ENCODE measurements at places on chromosomes 4 and X.
A peak's percentile ranks its signal among the peaks of the same experiment; 100 is the strongest.

GRCh38 chrX:46636223-46636622 lies 62.7 kb downstream of the CHST7 start:
- no peak for DNase-seq

- DNase-seq: no peak
Measured at GRCh38 chr4:77127837-77128621, 29.0 kb upstream of the CCNG2 start.

DNA sequence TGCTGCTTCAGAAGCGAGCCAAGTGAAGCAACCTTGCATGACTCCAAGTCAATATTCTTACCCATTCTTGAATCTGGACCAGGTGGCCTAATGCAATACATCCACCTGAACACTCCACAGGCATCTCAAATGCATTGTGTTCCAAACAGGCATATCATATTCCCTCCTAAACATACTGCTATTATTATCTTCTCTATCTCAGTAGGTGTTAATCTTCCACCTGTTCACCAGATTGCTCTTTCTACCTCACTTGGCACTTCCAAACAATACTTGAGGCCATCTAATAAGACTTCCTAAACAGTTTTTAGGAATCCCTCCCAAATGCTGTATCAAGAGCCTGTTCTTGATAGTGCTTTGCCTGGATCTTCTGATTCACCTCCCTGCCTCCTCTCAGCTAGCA lies 90.7 kb downstream of the GPRIN3 start:
- DNase-seq: no peak

GRCh38 chrX:98067611-98068010 lies 1183.9 kb downstream of the RPA4 start:
- DNase-seq: no peak

DNA sequence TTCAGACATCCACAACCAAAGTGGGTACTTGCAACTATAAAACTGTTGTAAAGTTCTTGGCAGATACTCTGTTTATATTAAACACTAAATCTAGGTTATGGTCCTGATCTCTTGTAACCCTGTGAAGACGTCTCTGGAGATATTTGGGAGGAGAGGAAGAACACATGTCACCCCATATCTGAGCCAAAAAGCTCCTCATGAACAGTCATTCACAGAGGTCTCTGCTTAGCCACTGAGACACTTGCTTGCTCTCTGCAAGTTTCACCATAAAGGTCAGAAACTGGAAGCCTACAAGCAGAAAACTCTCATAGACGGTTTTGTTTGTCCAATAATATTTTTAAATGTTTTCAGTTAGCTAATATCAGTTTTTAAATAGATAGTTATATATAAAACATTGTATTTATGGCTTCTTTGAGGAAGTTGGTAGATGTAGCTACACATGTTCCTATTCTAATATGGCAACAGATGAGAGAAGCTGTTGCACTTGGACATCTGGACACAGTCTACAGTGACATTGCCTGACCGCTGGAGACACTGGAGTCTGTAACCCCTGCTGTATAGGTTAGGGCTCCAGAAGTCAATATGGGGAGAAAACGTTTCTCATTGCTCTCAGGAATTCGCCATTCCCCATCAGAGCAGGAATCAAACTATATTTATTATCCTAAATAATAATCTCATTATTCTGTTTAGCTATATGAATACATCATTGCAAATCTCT lies 73.6 kb downstream of the C4orf46 start:
- no peak for DNase-seq

- DNase-seq: no peak
Measured at GRCh38 chr4:57071326-57071725, 38.9 kb downstream of the IGFBP7 start.

DNA sequence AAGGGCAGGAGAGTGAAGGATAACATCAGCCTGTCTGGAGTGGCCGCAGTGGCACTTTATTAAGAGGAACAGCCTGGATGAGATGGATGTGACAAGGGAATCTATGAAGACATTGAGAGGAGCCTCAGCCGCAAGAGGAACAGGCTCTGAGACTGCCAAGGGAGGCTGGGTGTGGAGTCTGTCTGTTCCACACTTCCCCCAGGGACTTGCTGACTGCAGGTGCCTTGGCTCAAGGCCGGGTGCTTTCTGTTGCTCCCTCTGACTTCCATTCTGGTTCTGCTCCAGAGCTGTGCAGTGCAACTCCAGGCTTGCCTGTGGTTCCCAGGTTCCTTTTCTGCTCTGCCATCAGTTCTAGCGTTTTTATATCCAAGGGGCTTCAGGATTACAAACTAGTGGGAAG lies 54.6 kb downstream of the FRMPD3 start:
- DNase-seq: no peak

DNA sequence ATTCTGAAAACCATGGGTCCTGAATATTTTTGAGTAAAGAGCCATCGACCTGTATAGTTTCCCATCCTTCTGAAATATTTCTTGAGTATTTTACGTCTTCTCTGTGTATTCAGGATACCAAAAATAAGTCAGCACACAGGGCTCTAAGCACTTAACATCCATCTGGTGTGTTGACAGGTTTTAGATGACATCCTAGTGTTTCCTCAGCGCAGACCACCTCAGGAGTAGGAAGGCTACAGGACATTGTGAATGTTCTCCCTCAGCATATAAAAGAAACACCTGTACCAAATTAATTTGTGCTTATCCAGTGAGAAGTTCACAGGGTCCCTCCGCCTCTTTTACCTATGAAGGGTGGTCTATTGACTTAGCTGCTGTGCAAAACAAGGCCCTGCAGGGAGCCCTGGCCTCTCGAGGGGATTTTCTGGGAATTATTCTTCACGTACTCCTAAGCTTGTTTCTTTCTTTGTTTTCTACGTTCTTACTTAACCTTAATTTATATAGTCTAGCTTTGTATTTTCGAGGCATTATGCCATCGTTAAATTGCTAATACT lies 241.8 kb downstream of the FBXO8 start:
- DNase-seq: no peak

- DNase-seq: peak; percentile 1
Measured at GRCh38 chr4:43132010-43132582, 239.6 kb downstream of the GRXCR1 start.

GRCh38 chr4:108433832-108434231 lies 186.5 kb upstream of the RPL34 start:
- peak; percentile 22 for DNase-seq

- no peak for DNase-seq
Measured at GRCh38 chr4:118226311-118227010, 126.3 kb downstream of the PRSS12 start.

GRCh38 chr4:57985161-57985560 lies 875.0 kb upstream of the IGFBP7 start:
- no peak for DNase-seq

- DNase-seq: no peak
Measured at GRCh38 chr4:40221744-40222143, 24.9 kb downstream of the RHOH start.

DNA sequence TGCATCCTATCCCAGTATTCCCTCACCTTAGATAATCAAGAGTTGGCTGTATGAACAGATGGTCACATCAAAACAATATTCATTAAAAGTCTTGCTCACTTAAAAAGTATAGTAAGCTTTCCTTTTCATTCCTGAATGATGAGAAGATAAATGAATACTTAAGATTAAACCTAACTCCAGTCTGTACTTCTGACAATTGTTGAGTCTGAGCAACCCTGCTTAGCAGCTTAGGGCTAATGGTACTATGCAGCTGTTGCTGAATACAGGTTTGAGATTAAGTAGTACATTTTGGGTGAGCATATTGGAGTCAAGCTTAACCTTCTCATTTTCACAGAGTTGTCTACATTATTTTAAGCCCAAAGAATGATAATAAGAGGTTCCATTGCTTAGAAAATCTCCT lies 121.7 kb upstream of the ETNPPL start:
- no peak for DNase-seq

DNA sequence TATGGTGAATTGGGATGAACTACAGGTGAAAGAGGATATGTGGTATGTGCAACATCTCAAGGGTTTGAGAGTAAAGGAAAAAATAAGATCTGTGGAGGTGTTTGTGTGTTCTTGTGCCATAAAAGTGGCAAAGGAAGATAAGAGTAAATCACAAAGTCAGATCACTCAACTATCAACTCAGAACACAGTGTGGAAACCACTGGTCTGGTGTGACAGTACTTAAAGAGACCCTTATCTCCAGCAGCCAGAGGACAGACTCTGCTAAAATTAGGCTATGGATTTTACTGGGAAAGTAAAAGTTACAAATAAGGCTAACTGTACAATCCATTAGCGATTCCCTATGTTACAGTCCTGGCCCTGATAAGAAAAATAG lies 54.0 kb upstream of the PRDM8 start:
- no peak for DNase-seq

- DNase-seq: no peak
Measured at GRCh38 chrX:65451663-65452062, 82.9 kb downstream of the LAS1L start.

- no peak for DNase-seq
Measured at GRCh38 chr4:21882051-21882839, 66.3 kb downstream of the KCNIP4 start.

DNA sequence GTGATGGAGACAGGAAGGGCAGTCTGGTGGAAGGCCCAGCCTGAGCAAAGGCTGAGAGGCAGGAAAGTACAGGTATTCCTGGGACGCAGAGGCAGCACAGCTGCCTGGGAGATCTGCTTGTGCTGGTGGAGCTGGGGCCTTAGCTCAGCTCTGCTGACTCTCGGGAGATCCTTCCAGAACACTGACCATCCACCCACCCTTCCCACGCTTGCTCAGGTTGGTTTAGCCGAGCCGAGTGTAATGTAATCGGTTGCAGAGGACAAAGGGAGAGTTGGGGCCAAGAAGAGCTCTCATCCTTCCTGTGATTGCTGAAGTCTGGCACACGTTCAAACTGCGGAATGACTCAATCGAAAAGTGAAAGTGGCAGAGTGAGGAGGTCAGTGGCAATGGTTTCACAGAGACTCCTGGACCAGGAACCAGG lies 43.1 kb upstream of the GPR78 start:
- no peak for DNase-seq

GRCh38 chrX:18401848-18402213 lies 23.6 kb upstream of the CDKL5 start:
- DNase-seq: no peak

DNA sequence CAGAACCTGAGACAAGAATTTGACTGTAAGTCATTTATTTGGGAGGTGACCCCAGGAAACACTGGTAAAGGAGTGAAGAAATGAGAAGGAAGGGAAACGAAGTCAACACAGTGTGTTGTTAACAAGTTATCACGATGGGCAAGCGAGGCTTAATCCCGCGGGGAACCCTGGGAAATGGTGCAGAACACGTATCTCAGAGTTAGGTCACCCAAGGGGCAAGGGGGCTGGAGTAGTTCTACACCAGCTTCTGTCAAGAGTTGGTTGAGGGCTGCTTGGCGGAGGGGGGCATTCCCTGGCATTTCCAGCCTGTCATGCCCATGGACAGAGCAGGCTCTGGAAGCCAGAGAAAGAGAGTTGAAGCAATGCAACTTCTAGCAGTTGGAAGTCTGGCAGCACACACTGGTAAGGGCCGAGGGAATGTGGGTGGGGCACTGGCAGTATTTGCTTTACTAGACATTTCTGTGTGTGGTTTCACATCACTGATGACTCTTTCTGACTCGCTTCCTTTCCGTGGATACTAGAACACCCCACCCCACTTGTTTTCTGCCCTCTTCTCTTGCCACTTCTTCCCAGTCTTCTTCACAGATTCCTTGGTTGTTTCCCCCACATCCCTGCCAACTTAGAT lies 52.2 kb upstream of the ADGRG2 start:
- no peak for DNase-seq

- no peak for DNase-seq
Measured at GRCh38 chrX:41796046-41796445, 72.1 kb downstream of the GPR82 start.

DNA sequence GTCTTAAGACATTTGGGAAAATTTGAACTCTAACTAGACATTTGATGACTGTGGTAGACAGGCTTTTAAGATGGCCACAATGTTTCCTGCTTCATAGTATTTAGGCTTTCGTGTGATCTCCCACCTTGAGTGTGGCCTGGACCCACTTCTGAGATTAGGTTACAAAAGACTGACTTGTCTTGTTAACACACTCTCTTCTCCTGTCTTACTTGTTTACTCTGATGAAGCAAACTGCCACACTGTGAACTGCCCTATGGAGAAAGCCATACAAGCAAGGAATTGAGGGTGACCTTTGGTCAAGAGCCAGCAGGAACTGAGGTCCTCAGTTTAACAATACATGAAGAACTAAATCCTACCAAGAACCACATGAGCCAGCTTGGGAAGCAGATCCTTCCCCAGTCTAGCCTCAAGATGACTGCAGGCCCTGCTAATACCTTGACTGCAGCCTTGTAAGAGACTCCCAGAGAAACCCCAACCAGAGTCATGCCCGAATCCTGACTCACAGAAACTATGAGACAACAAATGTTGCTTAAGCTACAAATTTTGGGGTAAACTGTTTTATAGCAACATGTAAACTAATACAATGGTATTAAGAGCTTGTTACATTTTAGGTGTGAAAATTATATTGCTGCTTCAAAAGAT lies 20.3 kb downstream of the UBA6 start:
- DNase-seq: no peak

DNA sequence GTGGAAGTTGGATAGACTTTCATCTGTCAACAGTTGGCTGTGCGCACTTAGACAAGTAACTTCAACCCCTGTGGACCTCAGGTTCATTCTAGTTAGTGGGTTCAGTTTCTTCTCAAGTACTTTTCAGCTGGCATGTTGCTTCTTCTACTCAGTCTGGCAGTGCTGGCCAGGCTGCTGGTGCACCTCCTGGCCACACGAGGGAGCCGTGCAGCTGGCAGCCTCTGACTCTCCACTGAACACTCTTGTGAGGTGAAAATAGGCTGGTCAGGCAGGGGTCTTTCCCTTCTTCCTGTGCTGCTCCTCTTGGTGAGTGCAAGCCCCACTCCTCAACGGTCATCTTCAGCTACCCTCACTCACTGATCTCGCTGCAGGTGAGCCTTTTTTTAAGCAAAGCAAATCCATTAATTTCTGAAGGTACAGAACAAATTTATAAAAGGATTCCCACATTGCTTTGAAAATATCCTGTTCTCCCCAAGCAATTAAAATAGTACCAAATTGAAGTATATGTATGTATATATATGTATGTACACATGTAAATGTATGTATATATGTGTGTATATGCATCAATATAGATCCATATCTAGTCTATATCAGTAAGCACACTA lies 30.6 kb downstream of the LONRF3 start:
- DNase-seq: peak; percentile 22

GRCh38 chrX:150146271-150146896 lies 208.1 kb upstream of the EOLA2 start:
- DNase-seq: no peak

- DNase-seq: no peak
Measured at GRCh38 chr4:102217775-102218355, 127.4 kb downstream of the SLC39A8 start.

DNA sequence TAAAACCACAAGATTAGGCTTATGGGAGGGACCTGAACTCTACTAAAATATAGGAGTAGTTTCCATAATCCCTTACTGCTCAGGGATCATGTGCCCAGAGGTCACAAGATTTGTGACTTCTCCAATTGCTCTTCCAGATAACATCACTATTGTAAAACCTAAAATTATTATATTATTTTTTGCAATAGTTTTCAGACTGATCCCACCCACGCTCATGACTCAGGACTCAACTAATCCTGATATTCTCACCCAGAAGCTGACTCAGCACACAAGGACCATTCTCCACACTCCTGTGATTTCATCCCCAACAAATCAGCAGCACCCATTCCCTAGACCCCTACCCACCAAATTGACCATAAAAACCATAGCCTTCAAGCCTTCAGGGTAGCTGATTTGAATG lies 24.0 kb upstream of the RPL34 start:
- no peak for DNase-seq

- DNase-seq: no peak
Measured at GRCh38 chr4:80265571-80266252, 752 bp upstream of the FGF5 start.

Measured in activated CD4-positive, alpha-beta T cell treated with anti-CD3 and anti-CD28 coated beads for 4 hours (primary cell).